Tibial artery (tissue), 4 donors: ENCODE measurements at places on chromosomes 6 and 20.

DNA sequence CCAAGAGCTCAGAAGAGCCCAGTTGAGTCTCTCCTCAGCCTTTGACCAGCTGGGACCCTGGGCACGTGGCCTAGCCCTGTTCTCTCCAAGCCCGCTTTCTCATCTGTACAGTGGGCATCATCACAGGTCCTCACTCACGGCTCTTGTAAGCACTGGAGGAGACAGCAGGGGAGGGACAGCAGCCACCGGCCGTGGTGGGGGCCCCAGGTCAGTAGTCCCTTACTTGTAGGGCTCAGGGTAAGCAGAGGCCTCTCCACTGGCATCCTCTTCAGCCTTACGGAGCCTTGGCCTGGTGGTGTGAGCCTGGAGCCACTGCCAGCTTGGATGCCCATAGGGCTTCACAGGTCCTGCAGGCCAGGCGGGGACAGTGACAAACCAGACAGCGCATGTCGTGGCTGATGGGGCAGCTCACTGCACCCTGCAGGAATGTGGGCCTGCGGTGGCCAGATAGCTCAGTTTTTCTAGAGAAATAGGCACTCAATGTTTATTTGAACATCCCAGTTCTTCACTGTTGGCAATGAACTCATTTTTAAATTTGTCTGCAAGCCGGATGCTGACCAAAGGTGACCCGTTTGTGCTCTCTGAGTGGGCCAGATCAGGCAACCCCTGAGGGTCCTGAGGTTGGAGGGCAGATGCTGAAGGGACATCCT lies 65.1 kb downstream of the ADNP start:
- H3K27me3 ChIP-seq: no peaks in the 10 kb centered on the region
- no peak for DNase-seq
- no peak overlapping the region for H3K27ac ChIP-seq
- H3K4me3 ChIP-seq: no peak overlapping the region
- no peaks in the 10 kb centered on the region for H3K36me3 ChIP-seq
- no peaks in the 10 kb centered on the region for H3K4me1 ChIP-seq

GRCh38 chr20:51491393-51491792 lies 51.1 kb downstream of the NFATC2 start:
- H3K4me3 ChIP-seq: no peak overlapping the region
- DNase-seq: no peak
- H3K4me1 ChIP-seq: peaks cover 17% of the 10 kb centered on the region

GRCh38 chr20:36066777-36067176 lies 87.8 kb upstream of the EPB41L1 start:
- no peak overlapping the region for H3K4me3 ChIP-seq
- no peak overlapping the region for H3K27ac ChIP-seq
- H3K4me1 ChIP-seq: no peaks in the 10 kb centered on the region
- H3K27me3 ChIP-seq: no peaks in the 10 kb centered on the region
- DNase-seq: no peak

GRCh38 chr6:25504661-25505060 lies 147.4 kb upstream of the SCGN start:
- H3K36me3 ChIP-seq: peaks cover 22% of the 10 kb centered on the region

- H3K27me3 ChIP-seq: no peaks in the 10 kb centered on the region
- peak overlapping the region; percentile 68 for H3K4me3 ChIP-seq
- peaks cover 20% of the 10 kb centered on the region for H3K4me1 ChIP-seq
- H3K27ac ChIP-seq: peak overlapping the region; percentile 19
Observed at GRCh38 chr6:33578588-33579011, 1.5 kb downstream of the BAK1 start.

DNA sequence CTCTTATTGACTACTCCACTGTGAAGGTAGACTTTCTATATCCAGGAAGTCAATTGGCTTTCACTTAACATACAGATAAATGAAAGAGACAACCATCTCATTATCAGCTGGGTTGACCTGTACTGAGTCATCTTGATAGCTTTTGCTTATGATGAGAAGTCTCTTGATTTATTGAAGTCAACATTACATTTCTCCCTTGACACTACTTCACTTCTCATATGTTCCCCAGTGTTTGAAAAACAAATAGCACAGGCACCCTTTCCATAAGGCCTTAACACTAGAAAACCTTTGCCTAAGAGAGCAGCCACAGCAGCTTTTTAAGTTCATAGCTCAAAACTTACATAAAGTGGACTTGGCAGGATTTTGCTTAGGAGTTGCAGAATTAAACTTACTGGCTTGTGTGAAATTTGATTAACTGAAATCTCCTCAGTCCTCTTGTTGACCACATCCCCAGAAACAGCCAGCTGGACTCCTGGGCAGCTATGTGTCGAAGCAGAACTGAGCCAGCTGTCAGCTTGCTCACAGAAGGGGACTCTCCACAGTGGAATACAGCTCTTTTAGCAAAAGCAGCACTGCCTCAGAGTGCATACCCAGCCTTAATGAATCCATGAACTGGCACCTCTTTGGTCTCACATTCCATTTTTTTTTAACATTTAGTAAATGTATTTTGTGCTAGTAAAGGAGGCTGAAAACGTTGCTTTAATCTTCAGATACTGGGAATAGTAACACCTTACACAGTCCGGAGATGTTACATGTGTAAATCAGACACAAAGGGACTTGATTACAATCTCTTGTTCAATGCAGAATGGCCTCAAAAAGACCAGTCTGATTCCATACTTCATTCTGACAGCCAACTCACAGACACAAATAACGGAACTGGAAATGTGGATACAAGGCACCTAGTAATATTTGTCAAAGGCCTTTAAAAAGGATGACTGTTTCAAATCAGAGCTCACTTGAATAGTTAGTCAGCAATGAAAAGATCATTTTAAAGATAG lies 1532.7 kb downstream of the HACE1 start:
- H3K27ac ChIP-seq: peak overlapping the region; percentile 32
- no peak for DNase-seq
- no peaks in the 10 kb centered on the region for H3K4me1 ChIP-seq
- no peak overlapping the region for H3K4me3 ChIP-seq

DNA sequence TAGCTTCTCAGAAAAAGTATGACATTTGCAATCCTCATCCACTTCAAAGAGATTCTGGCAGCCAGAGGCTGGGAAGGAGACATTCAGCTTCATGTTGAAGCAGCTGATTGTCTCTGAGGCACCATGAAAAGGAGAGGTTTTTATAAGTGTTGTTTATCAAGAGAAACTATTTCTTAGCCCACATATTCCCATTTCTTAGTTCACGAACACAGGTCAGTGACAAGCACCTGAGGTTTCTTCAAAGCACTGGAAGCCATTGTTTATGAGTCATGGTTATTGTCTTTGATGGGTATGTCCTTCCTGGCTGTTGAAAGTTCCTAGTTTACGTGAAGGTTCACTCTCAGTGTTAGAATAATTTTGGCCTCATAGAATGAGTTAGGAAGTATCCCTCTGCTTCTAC lies 3.0 kb upstream of the DDX43 start:
- H3K27me3 ChIP-seq: no peaks in the 10 kb centered on the region
- no peaks in the 10 kb centered on the region for H3K36me3 ChIP-seq
- no peak overlapping the region for H3K27ac ChIP-seq
- no peak overlapping the region for H3K4me3 ChIP-seq

DNA sequence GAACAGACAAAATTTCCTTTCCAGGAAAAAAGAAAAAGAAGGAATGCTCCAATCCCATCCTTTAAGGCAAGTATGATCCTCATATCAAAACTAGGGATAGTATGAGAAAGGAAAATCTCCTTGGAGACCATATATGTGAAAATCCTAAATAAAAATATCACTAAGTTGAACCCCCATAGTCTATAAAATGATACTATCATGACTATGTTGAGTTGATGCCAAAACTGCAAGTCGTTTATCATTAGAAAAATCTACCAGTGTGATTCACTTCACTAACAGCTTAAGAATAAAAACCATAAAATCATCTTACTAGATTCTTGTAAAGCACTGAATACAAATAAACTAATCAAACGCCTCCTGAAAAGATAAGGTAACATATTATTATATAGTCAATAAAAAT lies 76.6 kb upstream of the STXBP5 start:
- H3K27ac ChIP-seq: no peak overlapping the region
- no peak for DNase-seq
- H3K27me3 ChIP-seq: no peaks in the 10 kb centered on the region
- no peak overlapping the region for H3K4me3 ChIP-seq
- no peaks in the 10 kb centered on the region for H3K36me3 ChIP-seq

DNA sequence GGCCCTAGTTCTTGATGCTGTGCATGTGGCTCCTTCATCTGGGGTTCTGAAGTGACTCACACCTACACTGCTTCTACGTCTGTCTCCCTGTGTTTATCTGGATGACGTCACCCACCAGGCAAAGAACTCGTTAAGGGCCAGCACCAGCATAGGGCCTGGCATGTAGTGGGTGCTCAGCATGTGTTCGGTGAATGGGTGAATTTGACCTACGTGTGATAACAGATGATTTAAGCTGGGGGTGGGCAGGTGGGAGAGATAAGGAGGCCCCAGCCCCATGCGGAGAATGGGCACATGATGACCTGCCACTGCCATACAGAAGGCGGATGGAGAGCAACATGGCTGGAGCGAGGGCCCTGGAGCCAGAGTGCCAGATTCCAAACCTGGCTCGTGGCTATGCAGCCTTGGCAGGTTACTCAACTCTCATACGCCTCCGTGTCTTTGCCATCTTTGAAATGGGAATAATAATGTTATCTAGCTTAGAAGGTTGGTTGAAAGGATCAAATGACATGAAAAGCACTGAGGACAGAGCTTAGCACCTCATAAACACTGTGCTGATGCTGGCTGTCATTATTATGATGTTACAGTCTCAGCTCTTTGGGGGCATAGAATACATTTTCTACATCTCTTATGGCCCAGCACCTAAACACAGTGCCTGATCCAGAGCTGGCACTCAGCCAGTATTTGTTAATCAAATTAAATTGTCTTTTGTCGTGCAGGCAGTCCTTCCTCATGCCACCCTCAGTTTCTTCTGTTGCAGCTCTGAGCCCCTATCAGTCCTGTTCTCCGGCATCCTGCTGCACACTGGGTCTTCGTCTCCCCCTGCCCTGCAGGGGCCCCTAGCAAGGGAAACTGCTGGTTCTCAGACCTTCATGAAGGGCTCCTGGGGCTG lies 39.6 kb downstream of the VEGFA start:
- no peaks in the 10 kb centered on the region for H3K4me1 ChIP-seq
- H3K27ac ChIP-seq: no peak overlapping the region
- H3K27me3 ChIP-seq: no peaks in the 10 kb centered on the region
- H3K4me3 ChIP-seq: no peak overlapping the region
- DNase-seq: no peak
- no peaks in the 10 kb centered on the region for H3K36me3 ChIP-seq
